ENCODE measurements at places on chromosomes 16 and 17.
A peak's percentile ranks its signal among the peaks of the same experiment; 100 is the strongest.

- DNase-seq = no peak
Measured at GRCh38 chr17:38910325-38910724, 15.1 kb upstream of the LASP1NB start.

- DNase-seq = no peak
Measured at GRCh38 chr17:80984749-80985148, 6.9 kb upstream of the CHMP6 start.

- no peak for DNase-seq
Measured at GRCh38 chr17:40197550-40197949, 20.3 kb downstream of the RAPGEFL1 start.

- no peak for DNase-seq
Measured at GRCh38 chr17:47742319-47743181, 9.5 kb downstream of the TBX21 start.

GRCh38 chr16:67437513-67437912 is 6.6 kb downstream of the HSD11B2 start:
- DNase-seq = no peak

- DNase-seq = no peak
Measured at GRCh38 chr16:75653922-75654321, 6.3 kb downstream of the TERF2IP start.

- DNase-seq = no peak
Measured at GRCh38 chr16:53896722-53897121, 192.8 kb downstream of the FTO start.

DNA sequence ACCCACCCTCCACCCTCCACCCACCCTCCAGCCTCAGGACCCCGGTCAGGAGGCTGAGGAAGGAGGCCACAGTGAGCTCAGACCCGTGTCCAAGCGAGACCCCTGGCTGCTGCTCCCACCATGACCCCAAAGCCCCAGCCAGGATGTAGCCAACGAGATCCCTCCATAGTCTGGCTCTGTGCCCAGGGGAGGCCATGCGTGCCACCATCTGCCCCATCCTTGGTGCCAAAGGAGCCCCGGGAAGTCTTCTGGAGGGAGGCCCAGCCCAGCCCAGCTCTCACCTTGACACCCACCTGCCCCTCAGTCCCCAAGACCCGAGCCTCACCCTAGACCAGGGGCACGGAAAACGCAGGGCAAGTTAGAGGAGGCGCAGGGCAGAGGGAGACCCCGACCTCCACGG is 34.2 kb downstream of the PIEZO1 start:
- no peak for DNase-seq

DNA sequence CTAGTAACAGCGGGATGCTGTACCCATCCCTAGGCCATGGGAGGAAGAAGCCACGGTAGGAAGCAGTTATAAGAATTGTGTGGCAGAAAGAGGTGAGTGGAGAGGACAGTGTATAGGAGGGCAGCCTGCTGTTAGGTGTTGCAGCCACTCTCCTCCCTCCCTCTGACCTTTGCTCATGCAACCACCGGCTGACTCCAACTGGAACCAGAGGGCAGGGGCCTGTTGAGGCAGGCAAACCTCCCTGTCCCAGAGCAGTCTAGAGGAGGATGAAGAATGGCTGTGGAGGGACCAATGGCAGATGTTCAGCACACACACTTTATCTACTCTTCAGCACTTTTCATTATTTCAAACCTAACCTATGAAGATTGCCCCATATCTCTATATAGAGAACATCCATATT is 2.2 kb downstream of the TXNL4B start:
- DNase-seq = no peak

- no peak for DNase-seq
Measured at GRCh38 chr16:69520800-69521602, 44.8 kb upstream of the NFAT5 start.

GRCh38 chr16:84976644-84977400 is 34.5 kb downstream of the ZDHHC7 start:
- DNase-seq = no peak

GRCh38 chr17:38434178-38434665 is 6.0 kb downstream of the ARHGAP23 start:
- no peak for DNase-seq

GRCh38 chr16:81450783-81451491 is 6.3 kb downstream of the CMIP start:
- DNase-seq = no peak

GRCh38 chr16:57252148-57252721 is 7.2 kb downstream of the ARL2BP start:
- peak; percentile 84 for DNase-seq

DNA sequence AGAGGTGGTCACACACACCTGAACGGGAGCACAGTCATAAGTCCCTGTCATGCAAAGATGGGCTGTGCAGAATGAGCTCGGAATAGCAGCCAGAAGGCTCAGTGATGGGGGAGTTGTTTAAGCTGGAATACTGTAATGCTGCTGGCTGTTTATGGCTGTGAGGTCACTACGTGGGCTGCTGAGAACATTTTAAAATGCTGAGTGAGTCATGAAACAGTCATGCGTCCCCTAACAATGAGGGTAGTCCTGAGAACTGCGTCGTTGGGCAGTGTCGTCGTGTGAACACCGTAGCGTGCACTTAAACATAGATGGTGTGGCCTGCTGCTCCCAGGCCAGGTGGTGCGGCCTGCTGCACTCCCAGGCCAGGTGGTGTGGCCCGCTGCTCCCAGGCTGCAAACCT is 39.7 kb downstream of the TBCD start:
- DNase-seq = peak; percentile 94

- DNase-seq = no peak
Measured at GRCh38 chr16:59733321-59733720, 999.2 kb upstream of the GOT2 start.

- DNase-seq = no peak
Measured at GRCh38 chr16:66238696-66239095, 127.8 kb upstream of the CDH5 start.

GRCh38 chr16:65201511-65201910 is 79.6 kb upstream of the CDH11 start:
- DNase-seq = no peak

GRCh38 chr16:89983536-89983935 is 35.0 kb downstream of the DEF8 start:
- DNase-seq = no peak

- DNase-seq = no peak
Measured at GRCh38 chr16:5027575-5028235, 6.0 kb downstream of the NAGPA start.

GRCh38 chr17:33385133-33385532 is 92.0 kb upstream of the ASIC2 start:
- DNase-seq = no peak

Measured in Caki2 (cell line).